ENCODE measurements at places on chromosomes 3 and 15.

DNA sequence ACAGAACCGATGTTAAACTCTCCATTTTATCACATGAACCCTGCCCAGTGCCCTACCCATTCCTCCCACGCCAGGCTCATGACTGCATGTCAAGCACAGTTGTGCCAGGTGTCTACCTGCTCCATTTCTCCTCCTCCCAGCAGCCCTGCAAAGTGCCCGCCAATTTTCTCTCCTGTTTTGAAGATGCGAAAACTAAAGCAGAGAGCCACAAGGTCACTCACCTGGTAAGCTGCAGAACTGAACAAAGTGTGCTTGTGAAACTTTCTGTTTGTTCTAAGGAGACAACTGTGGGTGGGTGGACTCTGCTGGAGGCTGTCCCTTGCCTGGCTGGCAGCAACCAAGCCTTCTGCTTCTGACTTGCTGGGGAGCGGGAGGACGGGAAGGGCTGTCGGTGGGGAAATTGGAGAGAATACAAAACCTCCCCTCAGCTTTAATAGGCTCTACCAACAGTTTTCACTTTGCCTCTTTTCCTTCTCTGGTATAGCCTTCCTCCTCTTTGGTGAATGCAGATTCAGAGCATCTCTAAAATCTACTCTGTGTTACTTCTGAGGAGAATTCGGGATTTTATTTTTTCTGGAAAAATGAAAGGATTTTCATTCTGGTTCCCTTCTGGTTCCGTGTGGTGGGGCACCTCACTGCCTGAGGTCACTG is 23.0 kb downstream of the LIMD1 start:
- no peak for DNase-seq

GRCh38 chr15:89972085-89972484 is 29.0 kb upstream of the ZNF710 start:
- DNase-seq: no peak

- DNase-seq: no peak
Measured at GRCh38 chr3:48426944-48427629, 2.8 kb downstream of the PLXNB1 start.

GRCh38 chr15:26970712-26971210 is at the start of gene GABRG3:
Gene GABRG3, plus strand, starts transcription at chr15:26971181.
- no peak for DNase-seq

DNA sequence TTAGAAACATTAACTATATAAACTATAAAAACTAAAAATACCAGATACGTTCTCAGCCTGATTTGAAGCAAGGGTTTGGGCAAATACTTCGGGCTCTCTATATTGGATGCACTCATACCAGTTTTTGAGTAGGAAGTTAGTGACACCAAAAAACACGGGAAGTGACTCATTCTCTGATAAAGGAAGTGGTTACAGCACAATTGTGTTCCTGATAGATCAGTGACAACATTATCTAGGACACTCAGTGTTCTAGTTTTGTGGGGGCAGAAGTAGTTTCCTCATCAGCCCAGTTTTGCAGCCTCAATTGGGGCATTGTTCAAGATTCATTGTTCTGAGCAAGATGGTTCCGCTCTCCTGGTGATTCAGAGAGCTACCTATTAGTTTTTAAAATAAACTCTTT is 469.6 kb upstream of the DPPA4 start:
- DNase-seq: no peak
